Stimulated activated naive B cell treated with anti-CD40 and anti-IgM and Interleukin-4, amounts not matched to agents 10 μg/mL and 1 μg/mL and 100 μg/mL, for 72 hours (primary cell): ENCODE measurements at places on chromosomes 16 and 17.

DNA sequence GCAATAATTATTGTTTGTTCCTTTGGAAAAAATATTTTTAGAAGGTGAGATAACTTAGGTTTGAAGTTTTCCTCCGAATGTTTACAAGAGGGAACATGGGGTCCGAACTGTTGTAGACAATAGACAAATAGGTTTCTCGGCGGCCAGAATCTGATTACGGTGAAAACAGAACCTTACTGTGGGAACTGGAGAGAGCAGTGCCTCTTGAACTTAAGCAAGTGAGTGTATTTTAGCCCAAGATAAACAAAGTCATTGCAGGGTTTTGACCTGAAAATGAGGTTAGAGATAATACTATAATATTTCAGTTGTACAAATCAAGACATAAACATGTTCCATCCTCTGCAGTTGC, 134.7 kb downstream of the ABCA8 start:
- DNase-seq = no peak
- no peaks in the 10 kb centered on the region for H3K4me1 ChIP-seq

- H3K4me1 ChIP-seq = no peaks in the 10 kb centered on the region
- peaks cover 25% of the 10 kb centered on the region for H3K36me3 ChIP-seq
- no peak for DNase-seq
- no peak overlapping the region for H3K4me3 ChIP-seq
These were observed 13.8 kb downstream of the WWOX start for GRCh38 chr16:78113258-78113657.

GRCh38 chr17:65457183-65457582, 104.3 kb downstream of the AXIN2 start:
- H3K36me3 ChIP-seq = no peaks in the 10 kb centered on the region
- H3K27ac ChIP-seq = no peak overlapping the region
- no peak overlapping the region for H3K4me3 ChIP-seq
- H3K4me1 ChIP-seq = no peaks in the 10 kb centered on the region

GRCh38 chr17:44221862-44222111, 2.3 kb upstream of the UBTF start:
- H3K36me3 ChIP-seq = peaks cover 15% of the 10 kb centered on the region
- DNase-seq = peak; percentile 33
- peak overlapping the region; percentile 94 for H3K4me3 ChIP-seq
- H3K4me1 ChIP-seq = peaks cover 16% of the 10 kb centered on the region

GRCh38 chr17:12362853-12363455, 302.7 kb upstream of the MYOCD start:
- no peak for DNase-seq
- no peak overlapping the region for H3K4me3 ChIP-seq
- peaks cover 1% of the 10 kb centered on the region for H3K36me3 ChIP-seq
- no peaks in the 10 kb centered on the region for H3K4me1 ChIP-seq
- no peaks in the 10 kb centered on the region for H3K27me3 ChIP-seq

DNA sequence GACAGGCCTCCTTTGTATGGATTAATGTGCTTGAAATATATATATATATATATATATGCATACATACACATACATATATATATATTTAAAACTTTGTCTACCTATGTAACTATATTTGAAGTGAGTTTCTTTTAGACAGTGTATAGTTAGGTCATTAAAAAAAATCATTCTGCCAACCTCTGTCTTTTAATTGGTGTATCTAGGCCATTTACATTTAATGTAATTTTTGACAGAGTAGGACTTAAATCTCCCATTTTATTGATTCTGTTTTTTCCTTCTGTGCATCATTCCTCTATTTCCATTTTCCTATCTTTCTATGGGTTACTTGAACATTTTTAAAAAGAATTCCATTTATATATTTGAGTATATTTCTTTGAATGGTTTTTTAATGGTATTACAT, 125.2 kb downstream of the IRF8 start:
- H3K4me3 ChIP-seq = no peak overlapping the region
- H3K27ac ChIP-seq = no peak overlapping the region
- no peak for DNase-seq
- peaks cover 14% of the 10 kb centered on the region for H3K36me3 ChIP-seq

- no peaks in the 10 kb centered on the region for H3K27me3 ChIP-seq
- peaks cover 30% of the 10 kb centered on the region for H3K4me1 ChIP-seq
- H3K36me3 ChIP-seq = peaks cover 28% of the 10 kb centered on the region
- no peak for DNase-seq
These were observed 19.9 kb downstream of the COX10 start for GRCh38 chr17:14089179-14089578.

- H3K27me3 ChIP-seq = peaks cover 13% of the 10 kb centered on the region
- no peak overlapping the region for H3K4me3 ChIP-seq
- DNase-seq = no peak
- no peaks in the 10 kb centered on the region for H3K36me3 ChIP-seq
- H3K27ac ChIP-seq = no peak overlapping the region
These were observed 6.5 kb downstream of the ITGA2B start for GRCh38 chr17:44382917-44383316.

- H3K36me3 ChIP-seq = peaks cover 8% of the 10 kb centered on the region
- no peak overlapping the region for H3K4me3 ChIP-seq
- H3K27ac ChIP-seq = no peak overlapping the region
- no peaks in the 10 kb centered on the region for H3K27me3 ChIP-seq
- no peaks in the 10 kb centered on the region for H3K4me1 ChIP-seq
These were observed 31.5 kb downstream of the PIPOX start for GRCh38 chr17:29074488-29074887.

DNA sequence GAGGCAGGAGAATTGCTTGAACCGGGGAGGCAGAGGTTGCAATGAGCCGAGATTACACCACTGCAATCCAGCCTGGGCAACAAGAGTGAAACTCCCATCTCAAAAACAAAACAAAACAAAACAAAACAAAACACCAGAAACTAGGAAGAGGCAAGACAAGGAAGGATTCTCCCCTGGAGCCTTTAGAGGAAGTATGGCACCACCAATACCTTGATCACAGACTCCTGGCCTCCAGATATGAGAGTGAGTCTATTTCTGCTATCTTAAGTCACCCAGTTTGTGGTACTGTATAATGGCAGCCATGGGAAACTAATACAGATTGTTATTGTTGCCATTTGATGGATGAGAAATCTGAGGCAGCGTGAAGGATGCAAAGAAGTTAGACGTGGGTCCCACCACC, 14.6 kb upstream of the CPPED1 start:
- H3K27ac ChIP-seq = no peak overlapping the region
- no peak for DNase-seq
- H3K27me3 ChIP-seq = peaks cover 13% of the 10 kb centered on the region
- H3K4me3 ChIP-seq = no peak overlapping the region
- H3K36me3 ChIP-seq = no peaks in the 10 kb centered on the region

DNA sequence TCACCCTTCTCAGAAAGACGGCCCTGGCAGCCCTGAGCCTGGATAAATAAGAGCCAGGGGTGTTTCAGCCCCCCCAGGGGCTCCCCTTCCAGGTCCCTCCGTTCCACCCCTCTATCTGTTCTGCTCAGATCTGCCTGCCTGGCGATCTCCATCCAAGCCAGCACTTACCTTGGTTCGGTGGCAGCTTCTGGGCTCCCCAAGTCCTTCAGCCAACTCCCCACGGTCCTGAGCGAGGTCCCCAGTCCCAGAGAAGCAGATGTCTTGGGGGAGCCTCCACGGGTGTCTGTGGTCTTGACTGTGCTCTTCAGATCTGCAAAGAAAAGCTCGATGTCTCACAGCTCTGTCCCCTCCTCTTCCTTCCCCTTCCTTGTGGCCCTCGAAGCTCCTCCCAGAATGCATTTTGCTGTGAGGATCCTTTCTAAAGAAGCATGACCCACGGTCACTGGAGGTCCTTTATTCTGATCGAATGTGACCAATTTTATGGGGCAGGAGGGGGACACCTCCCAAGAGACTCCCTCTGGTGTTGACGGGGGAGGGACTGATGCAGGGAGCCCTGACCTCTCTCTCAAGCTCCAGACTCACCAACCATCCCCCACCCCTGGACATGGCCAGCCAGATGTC, at the start of gene PIK3R6:
PIK3R6 (minus strand) TSS at position 314 of the 621 bp plus-strand sequence. CDS start 17,880 bp downstream, outside the sequence.
- DNase-seq = no peak
- H3K36me3 ChIP-seq = peaks cover 3% of the 10 kb centered on the region
- peaks cover 23% of the 10 kb centered on the region for H3K4me1 ChIP-seq
- peaks cover 27% of the 10 kb centered on the region for H3K27me3 ChIP-seq
- H3K27ac ChIP-seq = peak within 1 kb of the TSS; percentile 77

GRCh38 chr17:32871746-32872145, 5.2 kb downstream of the MYO1D start:
- H3K4me3 ChIP-seq = no peak overlapping the region
- H3K36me3 ChIP-seq = peaks cover 5% of the 10 kb centered on the region
- no peak overlapping the region for H3K27ac ChIP-seq
- H3K4me1 ChIP-seq = peaks cover 19% of the 10 kb centered on the region
